Stimulated activated naive B cell treated with anti-CD40 and anti-IgM and Interleukin-4, amounts not matched to agents 10 μg/mL and 1 μg/mL and 100 μg/mL, for 72 hours (primary cell): ENCODE measurements at places on chromosomes 12 and 14.

- peak; percentile 0 for DNase-seq
These were observed 267.3 kb upstream of the SRRM4 start for GRCh38 chr12:118714051-118714460.

DNA sequence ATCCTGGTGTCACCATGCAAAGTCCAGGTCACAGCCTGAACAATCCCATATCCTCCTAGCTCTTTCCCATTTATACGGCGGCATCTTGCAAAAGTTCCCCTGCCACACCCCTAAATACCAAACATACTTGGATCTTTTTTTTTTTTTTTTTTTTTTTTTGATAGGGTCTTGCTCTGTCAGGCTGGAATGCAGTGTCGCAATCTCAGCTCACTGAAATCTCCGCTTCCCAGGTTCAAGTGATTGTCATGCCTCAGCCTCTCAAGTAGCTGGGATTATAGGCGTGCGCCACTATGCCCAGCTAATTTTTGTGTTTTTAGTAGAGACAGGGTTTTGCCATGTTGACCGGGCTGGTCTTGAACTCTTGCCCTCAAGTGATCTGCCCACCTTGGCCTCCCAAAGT lies 451.3 kb downstream of the GLT1D1 start:
- DNase-seq: no peak

GRCh38 chr14:31785574-31785973 lies 224.4 kb downstream of the NUBPL start:
- no peak for DNase-seq

GRCh38 chr12:6041891-6042290 lies 82.6 kb downstream of the VWF start:
- no peak for DNase-seq

DNA sequence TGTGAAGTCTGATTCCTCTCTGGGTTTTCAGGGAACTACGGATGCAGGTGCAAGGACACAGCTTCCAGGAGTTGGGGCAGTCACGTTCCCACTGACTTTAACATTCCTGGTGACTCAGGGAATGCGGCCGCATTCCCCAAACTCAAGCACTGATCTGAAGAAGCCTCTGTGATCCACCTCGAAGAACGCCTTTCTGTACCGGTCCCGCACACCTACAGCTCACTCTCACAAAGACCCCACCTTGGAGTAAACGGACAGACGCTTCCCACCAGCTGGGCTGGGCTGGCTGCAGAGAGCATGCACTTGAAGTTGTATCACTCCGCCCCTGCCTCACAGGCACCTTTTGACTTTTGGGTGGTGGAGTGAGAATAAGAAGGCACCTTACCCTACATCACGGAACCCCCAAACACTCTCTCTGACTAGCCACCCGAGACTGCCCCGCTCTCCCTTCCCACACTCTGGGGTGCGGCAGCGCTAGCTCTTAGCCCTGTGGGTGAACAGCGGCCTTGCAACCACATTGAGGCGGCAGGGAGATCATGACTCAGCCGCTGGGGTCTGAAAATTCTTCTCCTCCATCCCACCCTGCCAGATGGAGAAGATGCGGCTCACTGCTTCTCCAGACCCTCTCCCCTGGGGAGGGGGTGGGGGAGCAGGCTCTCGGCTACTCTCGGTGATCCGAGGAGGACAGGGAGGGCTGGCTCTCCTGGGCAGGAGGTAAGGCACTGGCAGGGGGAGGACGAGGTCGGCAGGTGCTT lies 23.7 kb upstream of the HDAC7 start:
- no peak for DNase-seq

DNA sequence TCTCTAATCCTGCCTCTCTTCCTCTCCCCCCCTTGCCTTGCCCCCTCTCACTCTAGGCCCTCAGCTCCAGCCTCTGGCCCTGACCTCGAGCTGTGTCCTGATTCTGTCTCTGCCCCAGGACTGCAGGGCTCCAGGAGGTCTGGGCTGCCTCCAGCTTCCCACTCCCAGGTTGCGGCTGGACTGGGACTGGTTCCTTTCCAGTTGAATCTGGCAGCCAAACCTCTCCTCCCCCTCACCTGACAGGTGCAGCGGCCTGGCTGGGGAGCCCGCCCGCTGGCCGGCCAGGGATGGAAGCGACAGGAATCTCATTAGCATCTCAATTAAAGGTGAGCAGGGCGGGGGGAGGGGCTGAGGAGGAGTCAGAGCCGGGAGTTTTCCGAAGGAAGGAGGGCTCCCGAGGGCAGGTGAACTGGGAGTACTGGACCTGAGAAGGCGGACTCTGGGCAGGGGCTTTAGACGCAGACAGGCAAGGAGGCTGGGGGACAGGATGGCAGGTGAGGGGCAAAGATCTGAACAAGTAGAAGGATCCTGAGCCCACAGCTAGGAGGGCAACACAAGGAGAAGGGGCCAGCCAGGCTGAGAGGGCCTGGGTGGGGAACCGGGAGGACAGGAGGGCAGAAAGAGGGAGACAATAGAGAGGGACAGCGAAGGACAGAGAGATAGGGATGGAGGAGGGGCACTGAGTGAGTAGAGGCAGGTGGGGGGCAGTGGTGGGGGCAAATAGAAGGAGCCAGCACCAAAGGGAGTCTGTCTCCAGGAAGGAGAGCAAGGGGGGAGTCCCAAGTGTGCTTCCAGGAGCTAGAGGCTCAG lies at the start of gene SCNN1A:
TSS of gene SCNN1A (minus strand) at position 295 of the 810 bp plus-strand sequence. CDS start 780 bp downstream, outside the sequence.
- no peak for DNase-seq
